H1 (cell line): ENCODE measurements at places on chromosomes 13 and 19. TPM values are rescaled to one million over a fixed set of nuclear protein-coding genes. Genes with fewer than 3 reads are reported as not detected.

DNA sequence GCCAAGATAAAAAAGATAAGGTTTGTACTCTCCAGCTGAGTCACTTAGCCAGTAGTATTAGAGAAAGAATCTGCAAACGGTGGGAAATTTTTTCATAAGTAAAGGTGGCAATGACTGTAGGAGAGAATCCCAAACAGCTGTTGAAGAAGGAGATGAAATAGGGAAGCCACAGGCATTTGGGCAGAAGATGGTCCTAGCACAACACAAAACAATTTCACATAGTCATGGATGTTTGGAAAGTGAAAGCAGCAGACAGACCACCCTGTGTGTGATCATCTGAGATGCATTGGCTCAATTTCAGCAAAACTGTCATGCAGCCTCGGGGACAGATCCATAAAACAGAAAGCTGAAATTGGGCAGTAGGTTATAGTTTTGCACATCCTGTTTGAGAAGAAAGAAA, 2832.4 kb downstream of the PCDH9 start:
- DNase-seq, result no peak

- DNase-seq, result no peak
Observed at GRCh38 chr19:28497137-28497536, 715.8 kb downstream of the UQCRFS1 start.

GRCh38 chr13:21235174-21235573, 58.7 kb downstream of the MRPL57 start:
- DNase-seq, result no peak

DNA sequence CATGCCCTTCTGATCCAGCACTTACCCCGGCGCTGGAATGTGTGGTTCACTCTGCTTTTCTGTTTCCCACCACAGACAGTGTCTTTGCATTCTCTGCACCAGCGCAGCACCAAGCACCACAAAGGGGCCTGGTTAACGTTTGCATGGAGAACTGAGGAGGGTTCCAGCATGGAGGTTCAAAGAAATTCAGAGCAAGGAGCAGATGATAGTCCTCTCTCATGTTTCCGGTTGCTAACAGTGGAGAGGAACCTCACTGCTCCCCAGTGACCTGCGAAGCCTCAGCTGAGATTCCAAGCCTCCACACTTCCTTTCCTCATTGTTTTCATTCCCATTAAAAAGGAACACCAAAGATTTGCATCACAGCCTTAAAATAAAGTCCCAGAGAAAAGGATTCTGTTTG, 99.7 kb downstream of the STARD13 start:
- no peak for DNase-seq

Gene KLF2
- 0.19 and 0.52 TPM in 2 replicates for total RNA-seq

DNA sequence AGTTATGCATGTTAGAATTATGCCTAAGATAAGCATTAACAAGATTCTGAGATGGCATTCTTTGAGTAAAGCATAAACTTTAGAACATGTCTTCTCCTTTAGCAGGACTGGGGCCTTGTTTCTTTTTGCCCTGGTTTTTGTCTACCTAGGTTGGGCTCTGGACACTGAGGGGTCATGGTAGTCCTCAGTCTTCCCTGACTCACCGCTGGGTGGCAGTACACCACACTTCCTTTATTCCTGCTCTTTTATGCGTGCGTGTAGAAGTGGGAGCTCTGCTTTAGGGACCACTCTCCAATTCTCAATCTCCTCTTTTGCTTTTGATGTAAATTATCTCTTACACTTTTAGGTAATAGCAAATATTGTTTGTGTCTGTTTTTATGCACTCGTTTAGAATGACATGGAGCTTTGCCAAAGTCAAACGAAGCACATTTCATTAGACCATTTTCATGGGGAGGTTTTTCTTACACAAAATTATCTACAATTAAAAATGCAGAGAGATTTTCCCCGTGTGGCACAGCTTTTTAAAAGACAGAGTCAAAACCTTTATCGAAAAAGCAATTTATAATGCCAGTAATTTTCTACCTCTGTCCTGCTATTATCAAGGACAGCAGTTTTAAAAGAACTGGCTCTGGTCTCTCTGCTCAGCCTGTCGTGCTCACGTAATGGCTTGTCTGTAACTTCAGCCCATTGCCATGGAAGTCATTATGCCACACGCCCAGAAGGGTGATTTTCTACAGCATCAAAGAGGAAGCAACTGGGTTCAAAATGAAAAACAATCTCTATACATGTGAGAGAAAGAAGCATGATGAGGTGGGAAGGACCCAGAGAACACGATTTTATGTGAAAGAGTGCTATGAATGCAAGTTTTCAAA, 413.9 kb downstream of the COG6 start:
- DNase-seq, result no peak

GRCh38 chr19:13381827-13382632, 124.2 kb downstream of the CACNA1A start:
- no peak for DNase-seq

Gene MTIF3
- 32.2 and 36.4 TPM in 2 replicates for total RNA-seq

DNA sequence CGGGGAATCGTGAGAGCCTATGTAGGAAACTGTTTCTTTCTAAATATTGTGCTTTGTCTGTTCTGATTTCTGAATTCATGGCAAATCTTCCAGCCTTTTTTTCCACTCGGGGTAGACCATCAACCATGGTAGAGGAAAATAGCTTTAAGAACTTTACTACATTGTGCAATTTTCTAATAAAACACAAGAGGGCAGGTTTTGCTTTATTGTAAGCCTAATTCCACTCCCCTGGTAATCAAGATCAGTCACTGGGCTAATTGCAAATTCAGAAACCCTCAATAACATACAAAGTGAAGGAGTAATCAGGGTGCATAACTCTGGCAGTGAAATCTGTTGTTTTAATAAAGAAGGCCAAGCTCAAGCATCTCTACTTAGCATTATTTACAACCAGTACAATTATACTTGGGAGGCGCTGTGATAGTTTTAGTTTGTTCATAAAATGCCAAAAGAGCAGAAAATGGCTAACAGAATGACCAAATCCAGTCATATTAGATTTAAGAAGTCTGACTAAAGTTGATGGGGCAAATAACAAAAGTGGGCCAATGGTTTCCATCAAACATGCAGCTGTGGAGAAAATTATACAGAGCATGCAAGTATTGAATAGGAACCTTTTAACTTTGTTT, 43.8 kb downstream of the DCT start:
- DNase-seq, result no peak

GRCh38 chr19:49855277-49855675, 4.3 kb downstream of the PTOV1 start:
- no peak for DNase-seq

DNA sequence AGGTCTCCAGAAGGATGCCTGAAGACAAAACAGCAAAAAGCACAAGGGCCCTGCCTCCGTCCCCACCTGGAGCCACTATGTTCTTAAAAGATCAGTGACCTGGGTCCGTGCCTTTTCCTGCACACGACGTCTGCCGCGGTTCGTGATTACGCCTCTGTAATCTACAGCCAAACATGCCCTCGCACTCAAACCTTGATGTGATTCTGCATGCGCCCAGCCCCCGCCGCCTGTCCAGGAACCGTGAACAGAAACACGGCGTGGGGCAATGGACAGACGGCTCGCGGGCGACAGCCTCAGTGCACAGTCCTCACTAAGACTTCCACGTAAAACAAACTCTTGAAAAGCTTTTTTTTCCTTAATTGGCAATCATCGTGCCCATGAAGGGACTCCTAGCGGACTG, 15.5 kb downstream of the C13orf46 start:
- no peak for DNase-seq

Gene MAB21L1
- not detected in 2 replicates for total RNA-seq

DNA sequence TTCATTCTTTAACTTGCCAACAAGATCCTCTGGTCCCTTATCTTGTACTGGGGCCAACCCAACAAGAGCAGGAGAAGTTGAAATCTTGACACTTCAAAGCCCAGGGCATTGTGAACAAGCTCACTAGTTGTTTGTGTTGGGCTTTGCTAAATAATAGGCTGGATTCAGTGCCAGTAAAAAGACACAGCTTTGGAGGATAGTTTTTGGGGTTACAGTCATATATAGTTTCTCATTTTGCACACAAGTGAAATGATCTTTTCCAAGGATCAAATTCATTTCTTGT, 30.3 kb upstream of the LRCH1 start:
- DNase-seq, result no peak

DNA sequence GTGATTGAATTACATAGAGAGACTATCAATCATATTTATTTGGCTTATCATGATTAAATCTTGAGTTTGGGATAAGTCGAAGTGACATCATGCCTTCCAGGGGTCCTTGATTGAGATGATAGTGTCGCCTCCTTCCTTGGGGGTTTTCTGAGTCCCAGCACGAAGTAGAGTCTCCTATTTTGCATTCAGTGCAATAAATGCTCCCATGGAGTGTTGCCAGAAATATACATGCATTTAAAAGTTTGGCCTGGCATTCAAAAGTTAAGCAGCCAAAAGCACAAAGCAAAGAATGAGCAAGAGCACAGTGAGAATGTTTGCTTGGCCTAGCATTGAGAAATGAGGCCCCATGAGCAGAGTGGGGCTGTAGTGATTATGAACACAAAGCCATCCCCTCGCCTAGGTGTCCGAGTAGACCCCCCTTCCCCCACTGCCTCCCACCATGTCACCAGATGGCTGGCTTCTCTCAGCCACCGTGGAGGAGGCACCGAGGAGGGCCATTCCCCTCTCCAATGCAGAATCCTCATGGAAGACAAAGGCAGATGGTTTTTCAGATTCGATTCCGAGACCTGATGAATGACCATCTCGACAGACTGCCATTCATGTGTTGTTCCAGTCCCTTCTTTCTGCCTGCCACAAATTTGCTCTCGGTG, 58.8 kb upstream of the UBL3 start:
- DNase-seq, result no peak

Gene CYP4F11
- not detected in 2 replicates for total RNA-seq

Gene ZNF701
- 16.5 and 18.7 TPM in 2 replicates for total RNA-seq

DNA sequence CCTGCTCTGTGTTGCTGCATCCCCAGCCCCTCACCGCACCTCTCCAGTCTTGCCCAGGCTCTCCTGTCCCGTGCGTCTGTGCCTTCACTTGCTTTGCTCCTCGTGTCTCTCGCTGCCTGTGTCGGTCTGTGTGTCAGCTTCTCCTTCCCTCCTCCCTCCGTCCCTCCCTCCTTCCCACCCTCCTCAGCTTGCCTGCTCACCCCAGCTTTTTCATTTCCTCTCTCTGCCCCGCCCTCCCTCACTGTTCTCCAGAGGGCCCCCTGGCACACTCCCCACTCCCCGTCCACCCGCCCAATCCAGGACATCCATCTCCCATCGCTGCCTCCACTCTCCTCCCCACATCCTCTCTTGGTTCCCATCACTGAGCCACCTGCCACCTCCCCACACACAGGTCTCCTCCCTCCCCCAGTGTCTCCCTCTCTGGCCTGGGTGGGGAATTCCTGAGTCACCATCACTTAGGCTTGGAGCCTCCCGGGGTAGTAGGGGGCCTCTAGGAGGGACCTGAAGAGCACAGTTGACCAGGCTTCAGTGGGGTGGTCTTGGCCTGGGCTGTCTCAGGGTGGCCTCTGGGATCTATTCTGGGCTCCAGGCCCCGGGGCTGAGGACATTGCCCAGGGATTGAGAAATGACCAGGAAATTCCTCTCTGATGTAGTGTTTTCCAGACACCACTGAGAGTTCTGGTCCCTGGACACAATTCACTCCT, at the start of gene PTGIR:
Gene PTGIR (minus strand): TSS at position 132 of the 704 bp plus-strand sequence. CDS start 864 bp downstream, outside the sequence.
- DNase-seq, result no peak
